ENCODE measurements at places on chromosomes 1 and 21.

- DNase-seq: no peak
Observed at GRCh38 chr1:210294999-210295745, 33.5 kb upstream of the HHAT start.

- DNase-seq: no peak
Observed at GRCh38 chr1:97780884-97781283, 139.9 kb downstream of the DPYD start.

GRCh38 chr1:209229494-209230061 lies 353.9 kb upstream of the CAMK1G start:
- DNase-seq: no peak

GRCh38 chr1:200253774-200254495 lies 155.9 kb downstream of the ZNF281 start:
- DNase-seq: no peak

Data from NCI-H1105 (cell line).